Spleen (tissue), 13 donors: ENCODE measurements at places on chromosomes 16 and 17. TPM values are rescaled to one million over a fixed set of nuclear protein-coding genes. Genes with fewer than 3 reads are reported as not detected.

DNA sequence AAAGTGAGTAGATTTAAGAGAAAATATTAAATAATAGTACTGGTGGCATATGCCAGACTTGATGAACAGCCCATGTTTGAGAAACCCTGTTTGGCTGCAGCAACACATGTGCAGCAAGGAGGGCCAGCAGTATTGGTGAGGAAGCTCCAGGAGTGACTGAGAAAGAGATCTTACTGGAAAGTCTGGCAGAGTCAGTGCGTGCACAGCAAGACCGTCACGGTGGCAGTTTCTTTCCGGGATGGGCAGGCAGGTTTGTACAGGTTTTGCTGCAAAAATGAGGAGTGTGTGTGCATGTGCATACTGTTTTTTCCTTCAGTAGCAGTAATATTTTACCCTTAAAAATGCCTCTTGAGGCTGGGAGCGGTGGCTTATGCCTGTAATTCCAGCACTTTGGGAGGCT, 41.4 kb downstream of the KSR1 start:
- DNase-seq = no peak

DNA sequence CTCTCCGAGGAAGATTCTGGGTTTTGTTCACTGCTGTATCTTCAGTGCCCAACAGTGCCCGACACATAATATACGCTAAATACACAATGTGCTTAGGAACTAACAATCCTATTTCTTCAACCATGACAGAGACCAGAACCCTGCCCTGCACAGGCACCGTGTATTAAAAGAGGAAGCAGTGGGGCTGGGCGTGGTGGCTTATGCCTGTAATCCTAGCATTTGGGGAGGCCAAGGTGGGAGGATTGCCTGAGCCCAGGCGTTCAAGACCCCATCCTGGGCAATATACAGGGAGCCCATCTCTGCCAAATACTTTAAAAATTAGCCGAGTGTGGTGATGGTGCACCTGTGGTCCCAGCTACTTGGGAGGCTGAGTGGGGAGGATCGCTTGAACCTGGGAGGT, 19.3 kb downstream of the ARL2BP start:
- DNase-seq = peak; percentile 51

- no peak for DNase-seq
These were observed 61.1 kb upstream of the MTMR4 start for GRCh38 chr17:58575511-58575910.

DNA sequence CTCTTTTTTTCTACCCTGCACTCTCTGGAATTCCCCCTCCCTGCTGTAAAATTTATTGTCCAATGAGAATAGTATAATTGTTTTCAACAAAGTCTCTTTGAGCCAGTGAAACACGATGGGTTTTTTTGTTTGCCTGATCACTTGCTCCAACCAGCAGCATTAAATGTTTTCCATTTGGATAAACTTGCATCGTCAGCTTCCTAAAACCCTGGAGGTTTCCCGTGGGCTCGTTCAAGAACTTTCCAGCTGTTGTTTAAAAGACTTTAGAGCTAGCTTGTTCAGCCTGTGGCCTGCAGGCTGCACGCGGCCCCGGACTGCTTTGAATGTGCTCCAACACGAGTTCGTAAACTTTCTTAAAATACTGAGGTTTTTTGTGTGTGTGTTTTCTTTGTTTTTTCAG, 14.9 kb downstream of the NAGPA start:
- DNase-seq = no peak

- peak; percentile 63 for DNase-seq
These were observed 43.2 kb downstream of the SOCS1 start for GRCh38 chr16:11212798-11213196.

- DNase-seq = no peak
These were observed 90.7 kb downstream of the CDH8 start for GRCh38 chr16:61945511-61945910.

- peak; percentile 74 for DNase-seq
These were observed 5.2 kb downstream of the ZNF646 start for GRCh38 chr16:31079342-31079944.

- no peak for DNase-seq
These were observed 85.6 kb downstream of the SPECC1 start for GRCh38 chr17:20094777-20095176.

GRCh38 chr17:67993998-67994361, 2.3 kb downstream of the C17orf58 start:
- DNase-seq = no peak

ALOX12 gene
- total RNA-seq = 0.79 TPM

HID1 gene
- total RNA-seq = 11.9 TPM
